ENCODE measurements at places on chromosomes 7 and 10. TPM values are rescaled to one million over a fixed set of nuclear protein-coding genes. Genes with fewer than 3 reads are reported as not detected.

GRCh38 chr7:132655131-132655727, 79.0 kb upstream of the PLXNA4 start:
- DNase-seq = peak; percentile 21

DNA sequence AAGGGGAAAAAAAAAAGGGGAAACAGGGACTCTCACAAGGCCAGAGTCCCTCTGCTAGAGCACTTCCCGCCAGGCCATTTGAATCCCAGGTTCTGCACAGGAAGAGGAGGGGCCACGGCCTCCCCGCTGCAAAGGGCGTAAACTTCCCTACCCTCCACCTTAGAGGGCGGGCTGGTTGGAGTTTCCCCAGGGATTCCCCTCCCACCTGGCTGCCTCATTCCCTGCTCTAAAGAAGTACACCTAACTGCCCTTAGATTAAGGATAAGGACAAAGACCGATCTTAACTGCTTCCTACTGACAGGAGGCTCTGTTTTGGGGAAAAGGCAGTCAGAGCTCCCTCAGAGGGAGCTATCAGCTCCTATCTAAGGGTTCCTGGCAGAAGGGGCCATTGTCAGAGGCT, 102.0 kb upstream of the ARMC3 start:
- no peak for DNase-seq

- DNase-seq = no peak
Observed at GRCh38 chr7:12220389-12221046, 9.4 kb downstream of the TMEM106B start.

DNA sequence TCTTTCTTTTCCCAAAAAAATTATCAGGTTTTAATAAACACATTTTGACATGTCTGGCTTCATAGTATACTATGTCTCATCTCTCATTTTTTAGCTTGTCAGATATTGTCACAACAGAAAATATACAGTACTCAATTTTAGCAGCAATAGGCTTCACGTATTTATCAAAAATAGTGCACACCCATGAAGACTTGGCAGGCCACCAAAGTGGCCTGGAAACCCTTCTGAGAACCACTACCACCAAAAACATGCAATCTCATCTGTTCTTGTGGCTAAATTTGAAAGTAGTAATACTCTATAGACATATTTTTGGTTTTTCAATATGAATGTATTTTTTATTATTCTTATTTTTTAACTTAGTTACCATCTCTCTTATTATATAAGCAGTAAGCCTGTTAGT, 1094.5 kb upstream of the LRRN3 start:
- no peak for DNase-seq

DNA sequence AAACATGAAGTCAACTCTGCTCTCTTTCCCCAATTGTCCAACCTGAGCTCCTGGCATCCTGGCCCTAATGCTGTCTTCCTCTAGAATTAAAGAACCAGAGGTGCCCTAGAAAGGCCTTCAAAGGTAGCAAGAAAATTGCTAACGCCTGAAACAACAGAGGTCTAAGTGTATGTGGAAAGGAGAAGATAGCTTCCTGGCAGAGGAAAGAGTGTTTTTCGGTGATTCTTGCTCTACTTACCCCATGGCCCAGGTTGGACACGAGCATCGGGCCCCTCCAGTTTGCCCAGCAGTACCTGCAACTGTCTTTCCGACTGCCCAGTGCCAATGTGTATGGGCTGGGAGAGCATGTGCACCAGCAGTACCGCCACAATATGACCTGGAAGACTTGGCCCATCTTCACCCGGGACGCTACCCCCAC, 22.2 kb downstream of the MGAM2 start:
- DNase-seq = no peak

DNA sequence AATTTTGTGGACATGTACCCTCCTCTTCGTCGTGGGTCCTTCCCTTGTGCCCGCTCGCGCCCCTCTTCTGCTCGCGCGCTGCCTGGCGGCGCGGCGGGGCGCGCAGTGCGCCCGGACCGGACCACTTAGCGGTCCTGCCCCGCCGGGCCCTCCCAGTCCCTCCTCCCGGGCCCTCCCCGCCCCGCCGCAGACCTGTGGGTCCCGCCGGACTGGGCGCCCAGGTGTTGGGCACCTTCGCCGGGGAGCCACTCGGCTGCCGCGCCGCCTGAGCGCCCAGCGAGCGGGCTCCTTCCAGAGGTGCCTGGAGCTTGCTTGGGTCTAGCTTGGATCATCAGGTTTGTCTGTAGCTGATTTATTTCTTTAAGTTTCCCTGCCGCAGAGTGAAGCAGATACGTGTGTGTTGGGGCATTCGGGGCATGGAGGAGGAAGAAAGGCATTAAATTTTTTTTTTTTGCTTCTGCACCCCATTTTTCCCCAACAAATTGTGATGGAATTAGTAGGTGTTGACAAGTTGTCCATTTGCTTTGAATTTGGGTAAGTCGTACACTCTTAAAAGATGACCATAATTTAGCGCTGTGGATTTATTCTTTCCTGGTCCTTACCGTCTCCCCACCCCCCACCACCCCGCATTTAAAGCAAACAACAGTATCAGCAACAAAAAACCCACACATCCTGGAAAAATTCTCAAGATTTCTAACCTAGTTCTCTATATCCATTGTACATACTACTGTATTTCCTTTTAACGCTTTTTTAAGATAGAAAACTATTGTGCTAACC, 905 bp downstream of the C1GALT1 start:
- DNase-seq = peak; percentile 19

DNA sequence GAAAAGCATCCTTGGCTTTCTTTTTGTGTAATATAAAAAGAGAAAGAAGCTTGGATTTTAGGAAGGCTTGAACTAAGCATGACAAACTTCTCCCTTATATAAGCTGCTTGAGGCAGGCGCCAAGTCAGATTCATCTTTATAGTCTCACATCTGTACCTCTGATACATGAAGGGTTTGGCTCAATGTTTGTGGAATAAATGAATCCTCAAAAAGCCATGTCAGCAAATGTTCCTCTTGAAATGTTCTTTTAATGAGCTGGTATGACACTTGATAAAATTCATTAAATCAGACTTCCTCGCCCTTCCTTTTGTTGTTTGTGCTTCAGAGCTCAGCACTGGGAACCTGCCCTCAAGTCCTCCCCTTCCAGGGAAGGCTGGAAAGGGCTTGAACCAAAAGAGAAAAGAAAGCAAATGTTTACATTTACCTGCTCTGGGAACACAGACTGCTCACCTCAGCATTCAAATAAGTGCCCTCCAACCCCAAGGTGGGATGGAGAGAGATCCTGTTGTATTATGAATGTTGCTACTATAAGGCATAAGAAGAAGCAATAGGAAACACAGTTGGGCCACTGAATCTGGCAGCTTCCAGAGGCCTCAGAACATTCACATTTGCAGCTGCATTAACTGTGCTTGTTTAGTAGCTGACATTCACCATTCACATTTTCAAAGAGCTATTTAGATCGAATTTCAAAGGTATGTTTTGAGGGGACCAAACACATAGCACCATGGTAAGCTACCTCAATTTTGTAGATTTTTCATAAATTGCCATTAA, 212.6 kb downstream of the CACNA2D1 start:
- DNase-seq = no peak

DNA sequence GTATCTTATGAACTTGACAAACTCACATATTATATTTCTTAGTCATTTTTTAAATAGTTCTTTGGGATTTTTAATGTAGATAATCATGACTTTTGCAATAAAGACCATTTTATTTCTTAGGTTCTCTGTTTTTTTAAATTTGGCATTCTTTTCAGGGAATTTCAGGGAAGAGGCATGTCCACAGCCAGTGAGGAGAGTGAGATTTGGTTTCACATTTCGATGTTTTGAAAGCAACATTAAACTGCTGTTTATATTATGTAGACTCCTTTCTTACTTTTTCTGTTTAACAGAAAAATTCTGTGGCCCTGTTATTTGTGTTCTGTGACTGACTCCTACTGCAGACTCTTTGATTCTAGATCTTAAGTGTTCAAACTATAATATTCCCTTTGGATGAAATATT, 153.7 kb downstream of the FAM107B start:
- DNase-seq = no peak

GRCh38 chr10:133044401-133044811, 43.3 kb upstream of the ADGRA1 start:
- peak; percentile 74 for DNase-seq

DNA sequence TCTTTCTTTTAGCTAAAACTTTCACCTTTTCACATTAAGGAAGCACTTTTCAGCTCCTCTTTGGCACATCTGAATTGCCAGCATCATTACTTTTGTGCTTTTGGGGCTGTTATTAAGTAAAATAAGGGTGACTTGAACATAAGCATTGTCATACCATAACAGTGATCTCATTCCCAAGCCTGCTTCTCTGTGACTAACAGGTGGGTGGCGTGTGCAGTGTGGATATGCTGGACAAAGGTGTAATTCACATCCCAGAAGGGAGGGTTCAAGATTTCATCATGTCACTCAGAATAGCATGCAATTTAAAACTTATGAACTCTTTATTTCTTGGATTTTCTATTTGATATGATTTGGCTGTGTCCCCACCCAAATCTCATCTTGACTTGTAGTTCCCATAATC, 517.4 kb upstream of the MKI67 start:
- no peak for DNase-seq

DNA sequence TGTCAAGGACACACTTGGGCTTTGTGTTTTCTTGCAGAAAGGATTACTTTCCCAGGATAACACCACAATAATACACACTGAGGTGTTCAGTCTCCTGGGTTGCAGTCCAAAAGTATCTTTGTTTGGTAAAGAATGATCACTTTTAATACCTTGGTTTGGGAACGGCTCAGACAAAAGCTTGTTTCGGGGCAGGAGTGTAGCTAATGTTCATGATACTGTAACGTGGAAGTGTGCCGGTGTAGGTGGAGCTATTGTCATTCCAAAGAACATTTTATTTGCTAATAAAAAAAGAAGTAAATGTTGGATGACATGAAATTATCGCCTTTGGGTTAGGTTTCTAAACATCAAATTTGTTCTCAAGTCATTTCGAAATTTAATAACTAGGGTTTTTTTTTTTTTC, 1.2 kb downstream of the EIF4H start:
- no peak for DNase-seq

DNA sequence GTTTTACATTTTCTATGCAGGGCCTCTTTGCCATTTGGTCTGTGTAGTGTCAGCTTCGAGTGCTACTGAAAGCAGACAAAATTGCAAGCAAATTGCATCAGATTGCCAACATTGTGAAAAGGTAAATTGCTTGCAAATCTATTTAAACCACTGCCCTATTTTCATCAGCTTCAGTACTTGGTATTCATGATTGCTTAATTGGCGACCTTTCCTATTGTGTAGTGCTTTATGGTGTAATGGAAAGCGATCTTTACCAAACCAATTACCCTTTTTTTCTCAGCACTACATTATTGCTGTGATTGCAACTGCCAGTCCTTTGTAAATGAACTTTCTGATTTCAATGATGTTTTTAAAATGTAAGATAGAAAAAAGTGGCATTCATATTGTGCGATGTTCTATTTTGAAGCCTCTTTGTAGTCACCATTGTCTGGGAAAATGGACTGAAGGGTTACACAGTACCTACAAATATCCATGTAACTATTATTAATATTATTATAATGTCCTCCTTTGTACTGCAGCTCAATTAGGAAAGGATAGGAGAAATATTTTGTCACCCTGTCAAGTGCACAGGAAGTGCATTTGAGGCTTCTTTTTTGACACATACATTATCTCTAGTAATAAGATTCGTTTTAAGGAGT, 177.7 kb upstream of the SP8 start:
- DNase-seq = no peak

DNA sequence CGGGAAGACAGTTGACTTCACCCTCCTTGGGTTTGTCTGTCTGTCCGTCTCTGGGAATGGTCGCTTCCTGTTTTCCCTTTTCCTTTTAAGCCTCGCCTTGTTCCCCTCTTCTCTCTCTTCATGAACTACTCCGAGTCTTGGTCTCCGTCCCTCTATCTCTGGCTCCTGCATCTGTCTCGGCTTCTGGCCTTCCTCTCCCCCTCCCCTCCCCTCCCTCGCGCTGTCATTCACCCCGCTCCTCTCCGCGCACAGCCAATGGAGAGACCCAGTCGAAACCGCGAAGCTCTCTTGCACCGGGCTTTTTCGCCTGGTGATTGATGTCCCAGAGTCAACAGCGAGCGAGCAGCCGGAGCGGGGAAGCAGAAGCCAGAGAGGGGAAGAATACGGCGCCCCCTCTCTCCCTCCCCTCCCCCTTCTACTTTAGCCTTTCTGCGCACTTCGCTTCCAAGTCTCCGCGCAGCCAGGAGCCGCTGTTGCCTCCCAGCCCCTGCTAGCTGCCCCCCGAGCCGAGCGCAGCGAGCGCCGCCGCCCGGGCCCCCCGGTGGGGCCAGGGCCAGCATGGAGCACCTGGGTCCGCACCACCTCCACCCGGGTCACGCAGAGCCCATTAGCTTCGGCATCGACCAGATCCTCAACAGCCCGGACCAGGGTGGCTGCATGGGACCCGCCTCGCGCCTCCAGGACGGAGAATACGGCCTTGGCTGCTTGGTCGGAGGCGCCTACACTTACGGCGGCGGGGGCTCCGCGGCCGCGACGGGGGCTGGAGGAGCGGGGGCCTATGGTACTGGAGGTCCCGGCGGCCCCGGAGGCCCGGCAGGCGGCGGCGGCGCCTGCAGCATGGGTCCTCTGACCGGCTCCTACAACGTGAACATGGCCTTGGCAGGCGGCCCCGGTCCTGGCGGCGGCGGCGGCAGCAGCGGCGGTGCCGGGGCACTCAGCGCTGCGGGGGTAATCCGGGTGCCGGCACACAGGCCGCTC, at the start of gene TLX1:
TLX1 (plus strand) TSS at position 317 of the 978 bp plus-strand sequence; CDS start at position 559, 242 bp downstream.
- no peak for DNase-seq

GRCh38 chr10:93060887-93061593, 442 bp downstream of the CYP26C1 start:
- DNase-seq = no peak

- DNase-seq = no peak
Observed at GRCh38 chr7:47664650-47665195, 82.8 kb upstream of the TNS3 start.

- no peak for DNase-seq
Observed at GRCh38 chr7:135825406-135825805, 76.8 kb upstream of the FAM180A start.

DNA sequence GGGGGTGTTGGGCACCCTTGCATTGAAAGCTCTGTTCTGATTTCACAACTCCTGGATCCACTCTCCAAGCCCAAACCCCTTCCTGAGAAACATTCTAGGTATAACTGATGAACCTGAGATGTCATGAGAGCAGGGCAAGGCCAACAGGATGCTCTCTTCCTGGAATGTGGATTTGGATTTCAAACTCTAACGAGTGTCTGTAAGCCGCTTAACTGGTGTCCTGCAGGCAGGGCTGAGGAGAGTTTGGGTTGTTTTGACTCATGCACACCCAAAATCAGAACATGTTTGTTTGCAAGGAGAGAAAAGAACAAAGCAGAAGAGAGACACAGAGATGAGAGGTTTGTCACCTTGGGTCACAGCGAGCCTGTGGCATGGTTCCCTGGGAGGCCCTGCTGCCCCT, 24.6 kb upstream of the AKR1E2 start:
- no peak for DNase-seq

SRGN gene
- 21.8 TPM for polyA plus RNA-seq

PYROXD2 gene
- polyA plus RNA-seq = 27.4 TPM

ATP6V0A4 gene
- not detected for polyA plus RNA-seq

CDK1 gene
- 27.5 TPM for polyA plus RNA-seq

HOXA13 gene
- not detected for polyA plus RNA-seq

HTR5A gene
- polyA plus RNA-seq = not detected

NKX1-2 gene
- polyA plus RNA-seq = not detected

MYO1G gene
- 0.59 TPM for polyA plus RNA-seq

TMEM120A gene
- 46.9 TPM for polyA plus RNA-seq

UPK3B gene
- 0.26 TPM for polyA plus RNA-seq

C10orf53 gene
- polyA plus RNA-seq = not detected

TLL2 gene
- polyA plus RNA-seq = 0.72 TPM

LIPK gene
- not detected for polyA plus RNA-seq

FAM237B gene
- polyA plus RNA-seq = not detected

Measured in hindlimb muscle (tissue), 1 donor.